ENCODE measurements at places on chromosomes 5 and 9.

- DNase-seq: no peak
These were observed 461.2 kb upstream of the RIOK2 start for GRCh38 chr5:97644206-97644605.

DNA sequence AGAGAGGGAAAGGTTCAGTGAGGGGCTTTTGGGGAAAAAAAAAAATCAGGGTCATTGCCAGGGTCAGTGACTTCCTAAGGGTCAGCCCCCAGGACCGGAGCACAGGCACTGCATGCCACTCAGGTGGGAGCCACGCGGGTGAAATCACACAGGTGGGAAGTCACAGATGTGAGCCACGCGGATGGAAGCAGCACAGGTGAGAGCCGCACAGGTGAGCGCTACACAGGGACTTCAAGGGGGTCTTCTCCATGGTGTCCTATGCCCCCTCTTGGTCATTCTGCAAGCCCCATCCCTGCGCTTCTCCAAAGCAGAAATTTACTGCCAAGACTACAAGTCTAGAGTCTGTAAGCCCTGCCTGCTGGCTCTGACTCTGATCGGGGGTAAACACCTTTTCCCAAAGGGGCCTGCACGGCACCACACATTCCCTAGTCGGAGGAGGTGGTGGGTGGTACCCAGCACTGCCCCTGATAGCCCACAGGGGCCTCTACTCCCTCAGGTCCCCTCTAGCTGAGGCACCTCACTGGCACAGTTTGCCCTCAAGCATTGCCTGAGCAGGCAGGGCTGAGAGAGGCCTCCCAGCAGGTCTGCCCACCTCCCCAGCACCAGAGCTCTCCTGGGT lies 18.3 kb upstream of the OBP2B start:
- no peak for DNase-seq

DNA sequence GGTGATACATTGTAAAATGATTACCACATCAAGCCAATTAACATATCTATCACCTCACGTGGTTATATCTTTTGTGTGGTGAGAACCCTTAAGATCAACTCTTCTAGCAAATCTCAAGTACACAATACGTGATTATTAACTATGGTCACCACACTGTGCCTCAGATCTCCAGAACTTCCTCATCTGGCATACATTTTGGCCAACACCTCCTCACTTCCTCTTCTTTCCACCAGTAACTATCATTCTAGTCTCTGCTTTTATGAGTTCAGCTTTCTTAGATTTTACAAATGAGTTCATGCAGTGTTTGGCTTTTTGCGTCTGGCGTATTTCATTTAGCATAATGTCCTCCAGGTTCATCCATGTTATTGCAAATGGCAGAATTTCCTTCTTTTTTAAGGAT lies 35.8 kb downstream of the PRKACG start:
- DNase-seq: no peak

DNA sequence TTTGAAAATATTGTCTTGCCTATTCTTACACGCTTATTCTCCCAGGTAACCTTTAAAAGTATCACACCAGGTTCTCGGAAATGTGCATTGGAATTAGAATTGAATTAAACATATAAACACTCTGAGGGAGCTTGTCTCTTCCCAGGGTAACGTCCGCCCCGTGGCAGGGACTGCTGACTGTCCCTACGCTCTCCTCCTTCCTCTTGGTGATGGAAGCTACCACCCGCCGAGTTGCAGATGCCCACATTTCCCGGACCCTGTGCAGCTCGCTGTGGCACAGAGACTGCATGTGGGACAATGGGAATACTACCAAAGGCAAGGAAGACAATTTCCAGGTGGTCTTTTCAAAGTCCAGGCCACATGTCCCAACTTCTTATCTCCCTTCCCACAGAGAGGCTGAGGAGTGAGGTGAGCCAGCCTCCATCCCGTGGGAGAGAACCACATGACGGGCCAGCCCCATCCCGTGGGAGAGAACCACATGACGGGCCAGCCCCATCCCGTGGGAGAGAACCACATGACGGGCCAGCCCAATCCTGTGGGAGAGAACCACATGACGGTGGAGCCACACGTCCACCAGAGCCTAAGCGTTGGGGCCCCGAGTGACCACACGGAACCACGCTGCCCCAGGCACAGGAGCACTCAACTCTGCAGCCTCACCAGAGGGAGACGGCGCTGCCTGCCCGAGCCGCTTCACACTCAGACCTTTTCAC lies 249.4 kb upstream of the IRX1 start:
- DNase-seq: no peak

- DNase-seq: no peak
These were observed 23.4 kb upstream of the RUFY1 start for GRCh38 chr5:179526978-179527377.

DNA sequence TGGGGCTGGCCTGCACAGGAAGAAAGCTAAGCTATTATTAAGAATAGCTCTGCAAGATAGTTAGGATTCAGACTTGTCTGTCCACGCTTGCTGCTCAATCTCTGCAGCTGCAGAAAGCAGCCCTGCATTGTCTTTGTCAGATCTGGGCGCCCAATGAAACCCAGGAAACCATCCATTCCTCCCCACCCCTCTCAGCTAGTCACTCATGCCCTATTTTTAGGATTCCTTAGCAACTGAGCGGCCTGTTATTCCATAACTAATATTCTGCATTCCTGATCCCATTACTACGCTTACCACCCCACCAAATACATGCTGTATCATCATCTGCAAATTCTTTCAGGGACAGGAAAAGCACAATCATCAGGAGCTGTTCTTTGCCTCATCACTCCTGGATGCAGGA lies 52.9 kb upstream of the APC start:
- no peak for DNase-seq

GRCh38 chr5:132839426-132840301 lies 9.2 kb upstream of the SHROOM1 start:
- no peak for DNase-seq

DNA sequence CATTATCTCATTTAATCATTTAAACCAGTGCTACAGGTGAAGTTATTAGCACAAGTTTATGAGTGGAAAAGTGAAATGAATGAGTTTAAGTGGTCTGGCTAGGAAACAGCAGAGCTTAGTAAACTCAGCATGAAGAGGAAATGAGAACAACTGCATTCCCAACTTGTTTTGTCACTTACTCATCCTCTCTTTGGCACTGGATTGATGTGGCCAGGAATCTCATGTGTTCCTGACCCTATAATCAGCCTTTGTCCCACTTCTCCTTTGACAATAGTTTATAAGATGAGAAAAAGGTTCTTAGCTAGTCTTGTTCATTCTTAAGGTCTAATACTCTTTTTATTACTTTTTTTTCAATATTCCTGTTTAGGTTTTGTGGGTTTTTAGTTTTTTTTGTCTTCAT lies 559.2 kb upstream of the TLE4 start:
- no peak for DNase-seq

All from NCI-H1105 treated with DMSO at 0.1 percent for 48 hours (cell line).